Spinal cord (tissue), 10 donors: ENCODE measurements at places on chromosomes 6 and 20. TPM values are rescaled to one million over a fixed set of nuclear protein-coding genes. Genes with fewer than 3 reads are reported as not detected.

Gene KIZ
- 28.9 TPM for total RNA-seq

Gene NRSN2
- 32.3 TPM for total RNA-seq

Gene HLA-A
- 112 TPM for total RNA-seq

Gene CAGE1
- 0.17 TPM for total RNA-seq

Gene NHLRC1
- total RNA-seq: 2.4 TPM

Gene FAM83C
- total RNA-seq: not detected

Gene DEFB132
- total RNA-seq: not detected

Gene CASS4
- 1.5 TPM for total RNA-seq

DNA sequence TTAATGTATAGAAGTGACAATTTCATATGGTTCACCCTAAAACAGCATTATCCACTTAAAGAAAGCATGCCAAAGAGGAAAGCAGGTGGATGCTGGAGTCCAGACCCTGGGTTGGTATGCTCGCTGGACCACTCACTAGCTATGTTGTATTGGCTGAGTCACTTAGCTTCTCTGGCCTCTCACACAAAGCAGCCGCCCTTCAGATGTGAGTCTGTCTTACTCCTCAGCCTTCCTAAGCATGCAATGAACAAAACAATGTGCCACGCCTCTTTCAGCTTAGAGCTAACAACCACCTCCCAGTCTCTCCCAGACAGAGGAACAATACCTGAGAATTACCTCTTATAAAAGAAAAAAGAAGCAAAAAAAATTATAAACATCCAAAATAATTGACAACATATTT, 29.4 kb downstream of the SIM1 start:
- DNase-seq: no peak
- H3K27ac ChIP-seq: no peak overlapping the region
- no peak overlapping the region for H3K4me3 ChIP-seq
- no peaks in the 10 kb centered on the region for H3K4me1 ChIP-seq
- no peaks in the 10 kb centered on the region for H3K36me3 ChIP-seq
- peaks cover 2% of the 10 kb centered on the region for H3K27me3 ChIP-seq

GRCh38 chr6:15518057-15518456, 144.8 kb downstream of the DTNBP1 start:
- H3K27me3 ChIP-seq: no peaks in the 10 kb centered on the region
- no peak overlapping the region for H3K27ac ChIP-seq
- DNase-seq: no peak
- peaks cover 76% of the 10 kb centered on the region for H3K36me3 ChIP-seq
- peaks cover 8% of the 10 kb centered on the region for H3K4me1 ChIP-seq

DNA sequence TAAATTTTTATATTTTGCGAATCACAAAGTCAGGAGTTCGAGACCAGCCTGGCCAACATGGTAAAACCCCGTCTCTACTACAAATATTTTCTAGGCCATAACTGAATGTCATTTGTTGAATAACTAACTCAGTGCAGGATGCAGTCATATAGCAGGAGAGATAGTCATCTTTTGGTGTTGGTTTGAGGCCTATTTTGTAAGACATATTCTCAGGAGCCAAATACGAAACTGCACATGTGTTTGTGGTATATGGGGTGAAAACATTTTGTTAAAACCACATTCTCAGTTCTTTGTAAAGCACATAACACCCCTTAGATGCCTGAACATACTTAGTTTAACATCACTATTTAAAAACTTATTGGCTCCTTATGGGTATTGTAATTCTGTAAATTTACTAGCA, 4.7 kb upstream of the ENPP5 start:
- H3K36me3 ChIP-seq: no peaks in the 10 kb centered on the region
- no peak overlapping the region for H3K4me3 ChIP-seq
- no peak for DNase-seq
- H3K27ac ChIP-seq: no peak overlapping the region
- peaks cover 8% of the 10 kb centered on the region for H3K4me1 ChIP-seq

DNA sequence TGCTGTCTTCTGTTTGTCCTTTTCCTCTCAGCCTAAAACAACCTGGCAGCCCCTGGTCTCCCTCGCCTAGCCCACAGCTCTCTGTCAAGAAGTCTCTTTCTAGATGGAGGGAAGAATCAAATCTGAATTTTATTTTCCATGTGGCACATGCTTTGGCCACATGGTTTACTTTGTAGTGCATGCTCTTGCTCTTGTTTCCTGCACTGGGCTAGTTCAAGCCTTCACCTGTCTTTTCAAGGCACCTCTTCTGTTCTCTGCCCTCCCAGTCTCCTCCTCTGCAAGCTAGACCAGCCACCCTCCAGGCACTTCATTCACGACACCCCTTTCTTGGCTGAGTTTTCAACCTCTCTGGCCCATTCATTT, 7.6 kb downstream of the PPP1R14C start:
- DNase-seq: no peak
- no peak overlapping the region for H3K4me3 ChIP-seq
- peaks cover 8% of the 10 kb centered on the region for H3K27me3 ChIP-seq
- peaks cover 13% of the 10 kb centered on the region for H3K4me1 ChIP-seq
- H3K27ac ChIP-seq: no peak overlapping the region

GRCh38 chr6:41712651-41713103, 22.7 kb downstream of the TFEB start:
- peaks cover 3% of the 10 kb centered on the region for H3K36me3 ChIP-seq
- peak; percentile 67 for DNase-seq
- H3K27me3 ChIP-seq: no peaks in the 10 kb centered on the region
- H3K4me3 ChIP-seq: no peak overlapping the region
- peaks cover 64% of the 10 kb centered on the region for H3K4me1 ChIP-seq
- H3K27ac ChIP-seq: peak overlapping the region; percentile 92

GRCh38 chr20:63115651-63116411, 100.1 kb downstream of the YTHDF1 start:
- no peak for DNase-seq
- no peaks in the 10 kb centered on the region for H3K36me3 ChIP-seq
- H3K4me3 ChIP-seq: no peak overlapping the region
- peaks cover 31% of the 10 kb centered on the region for H3K4me1 ChIP-seq
- H3K27me3 ChIP-seq: peaks cover 17% of the 10 kb centered on the region

DNA sequence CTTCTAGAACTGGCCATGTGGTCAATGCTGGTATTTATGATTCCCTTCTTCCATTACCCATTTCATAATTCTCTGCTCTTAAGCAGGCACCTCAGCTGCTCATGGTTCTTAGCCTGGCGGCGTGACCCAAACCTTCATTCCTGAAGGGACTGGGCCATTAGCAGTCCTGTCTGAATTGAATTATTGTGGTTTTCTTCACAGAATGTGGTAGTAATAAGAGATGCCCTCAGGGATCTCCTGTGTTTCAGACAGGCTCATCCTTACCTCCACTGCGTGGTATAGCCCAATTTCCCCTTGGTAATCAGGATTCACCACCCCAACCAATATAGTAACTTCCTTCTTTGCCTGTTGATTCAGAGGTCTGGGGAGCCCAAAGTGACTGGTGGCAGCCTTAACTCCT, 37.6 kb downstream of the PKIB start:
- no peak overlapping the region for H3K27ac ChIP-seq
- no peaks in the 10 kb centered on the region for H3K27me3 ChIP-seq
- H3K4me3 ChIP-seq: no peak overlapping the region
- H3K36me3 ChIP-seq: no peaks in the 10 kb centered on the region
- no peak for DNase-seq

DNA sequence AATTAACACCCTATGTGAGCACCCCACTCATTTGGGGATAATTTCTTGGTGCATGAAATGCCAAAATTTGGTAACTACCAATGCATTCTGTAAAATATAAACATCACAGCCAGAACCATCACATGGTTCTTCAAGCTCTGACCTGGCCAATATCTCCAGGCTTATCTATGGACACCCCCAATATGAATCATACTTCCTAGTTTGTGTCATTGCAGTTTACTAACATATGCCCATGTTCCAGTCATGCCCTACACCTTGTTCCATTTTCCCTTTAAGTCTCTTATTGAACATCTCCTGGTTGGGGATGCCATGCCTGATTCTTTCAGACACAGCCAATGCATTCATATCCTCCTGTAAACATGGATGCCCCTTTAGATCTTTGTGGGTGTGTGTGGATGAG, 572.8 kb upstream of the BTBD3 start:
- no peak overlapping the region for H3K4me3 ChIP-seq
- H3K36me3 ChIP-seq: no peaks in the 10 kb centered on the region
- no peak for DNase-seq
- no peaks in the 10 kb centered on the region for H3K27me3 ChIP-seq

- no peak for DNase-seq
- no peak overlapping the region for H3K27ac ChIP-seq
- no peaks in the 10 kb centered on the region for H3K27me3 ChIP-seq
- H3K4me1 ChIP-seq: no peaks in the 10 kb centered on the region
- no peaks in the 10 kb centered on the region for H3K36me3 ChIP-seq
These were observed 534.3 kb downstream of the BMP2 start for GRCh38 chr20:7301807-7302206.

- H3K4me3 ChIP-seq: no peak overlapping the region
- H3K27me3 ChIP-seq: no peaks in the 10 kb centered on the region
- DNase-seq: no peak
- no peaks in the 10 kb centered on the region for H3K4me1 ChIP-seq
- H3K36me3 ChIP-seq: no peaks in the 10 kb centered on the region
These were observed 104.9 kb upstream of the TFAP2D start for GRCh38 chr6:50608421-50608820.
